ENCODE measurements at places on chromosomes 4 and X.

- DNase-seq: no peak
Observed at GRCh38 chr4:44098973-44099372, 349.6 kb downstream of the KCTD8 start.

DNA sequence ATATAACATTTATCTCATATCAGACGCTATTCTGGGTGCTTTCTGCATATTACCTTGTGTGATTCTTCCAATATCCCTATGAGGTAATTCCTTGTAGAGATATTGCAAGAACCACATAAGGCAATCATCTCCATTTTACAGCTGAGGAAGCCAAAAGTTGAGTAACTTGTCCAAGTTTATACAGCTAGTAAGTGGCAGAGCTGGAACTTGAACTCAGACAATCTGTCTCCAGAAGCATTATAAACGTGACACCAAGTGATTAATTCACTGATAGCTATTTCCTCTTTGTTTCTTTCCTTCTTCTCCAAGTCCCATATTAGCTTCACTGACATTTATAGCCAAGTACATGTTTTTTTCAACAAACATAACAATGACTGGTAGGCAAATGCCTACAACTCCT is 7.3 kb downstream of the EMCN start:
- DNase-seq: no peak

DNA sequence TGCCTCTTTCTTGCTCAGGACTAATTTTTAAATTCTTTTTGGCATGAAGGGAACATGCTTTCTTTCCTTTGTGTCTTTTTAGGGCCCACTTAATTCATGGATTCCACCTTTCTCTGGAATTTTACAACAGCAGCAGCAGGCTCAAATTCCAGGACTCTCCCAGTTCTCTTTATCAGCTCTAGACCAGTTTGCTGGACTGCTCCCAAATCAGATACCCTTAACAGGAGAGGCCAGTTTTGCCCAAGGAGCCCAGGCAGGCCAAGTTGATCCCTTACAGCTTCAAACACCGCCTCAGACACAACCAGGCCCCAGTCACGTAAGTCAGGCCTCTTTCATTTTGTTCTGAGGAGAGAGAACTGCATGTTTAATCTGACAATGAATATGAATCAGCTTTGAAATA is 2.3 kb downstream of the ODAM start:
- DNase-seq: no peak

GRCh38 chrX:41118156-41118555 is 32.9 kb downstream of the USP9X start:
- DNase-seq: no peak

DNA sequence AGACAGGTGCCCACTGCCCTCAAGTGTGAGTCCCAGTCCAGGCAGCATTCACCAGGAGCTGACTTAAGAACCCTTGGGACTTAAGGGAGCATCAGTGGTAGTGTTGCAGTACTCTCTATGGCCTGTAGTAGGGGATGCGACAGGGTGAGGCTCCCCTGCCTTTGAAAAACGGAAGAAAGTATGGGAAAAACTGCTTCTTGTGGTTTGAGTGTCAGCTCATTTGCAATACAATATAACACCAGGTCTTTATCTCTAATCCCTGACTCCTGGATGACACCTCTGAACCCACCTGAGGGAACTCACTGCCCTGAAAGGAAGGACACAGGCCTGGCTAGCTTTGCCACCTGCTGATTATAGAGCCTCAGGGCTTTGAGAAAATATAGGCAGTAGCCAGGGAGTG is 176.0 kb downstream of the SMARCA1 start:
- peak; percentile 39 for DNase-seq

DNA sequence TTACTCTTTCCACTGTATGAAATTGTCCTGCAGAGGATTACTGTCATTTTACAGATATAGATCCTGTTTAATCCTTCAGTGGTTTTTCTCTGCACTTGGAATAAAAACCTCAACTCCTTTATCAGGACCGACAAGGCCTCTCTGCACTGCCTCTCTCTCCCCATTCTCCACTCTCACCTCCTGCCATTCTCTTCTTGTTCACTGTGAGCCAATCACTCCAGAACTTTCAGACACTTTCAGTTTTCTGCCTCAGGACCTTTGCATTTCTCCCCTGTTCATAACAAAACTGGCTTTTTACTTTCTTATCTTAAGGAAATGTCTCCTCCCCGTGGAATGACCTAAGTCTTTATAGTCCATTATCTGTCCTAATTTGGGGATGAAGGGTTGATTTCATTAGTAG is 137.3 kb downstream of the ELOVL6 start:
- DNase-seq: no peak

DNA sequence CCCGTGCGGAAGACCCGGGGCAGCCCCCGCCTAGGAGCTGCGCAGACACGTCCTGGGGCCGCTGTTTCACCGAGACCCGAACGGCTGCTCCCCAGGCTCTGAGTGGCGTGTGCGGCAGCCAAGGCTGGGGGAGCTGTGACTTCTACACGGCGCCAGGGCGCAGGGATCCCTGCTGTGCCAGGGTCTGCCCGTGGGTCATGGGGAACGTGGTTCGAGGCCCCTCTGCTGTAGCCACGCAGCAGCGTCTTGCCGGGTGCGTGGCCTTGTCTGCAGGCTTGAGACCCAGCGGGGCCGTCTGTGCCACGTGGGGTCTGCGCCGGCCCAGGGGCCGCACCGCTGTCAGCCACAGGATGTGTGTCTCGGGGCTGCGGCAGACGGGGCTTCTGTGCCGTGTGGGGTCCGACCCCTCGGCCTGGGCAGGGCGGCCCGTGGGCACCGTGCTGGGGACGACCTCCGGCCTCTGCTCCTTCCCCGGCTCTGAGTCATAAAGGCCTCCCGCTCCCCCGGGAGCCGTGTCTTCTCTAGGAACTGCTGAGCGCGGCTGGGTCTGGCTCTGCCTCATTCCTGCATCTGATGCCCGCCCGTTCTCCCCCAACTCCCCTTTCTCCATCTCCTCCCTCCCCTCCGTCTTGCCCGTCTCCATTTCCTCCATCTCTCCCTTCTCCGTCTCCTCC is 12.7 kb upstream of the GTPBP6 start:
- peak; percentile 72 for DNase-seq

DNA sequence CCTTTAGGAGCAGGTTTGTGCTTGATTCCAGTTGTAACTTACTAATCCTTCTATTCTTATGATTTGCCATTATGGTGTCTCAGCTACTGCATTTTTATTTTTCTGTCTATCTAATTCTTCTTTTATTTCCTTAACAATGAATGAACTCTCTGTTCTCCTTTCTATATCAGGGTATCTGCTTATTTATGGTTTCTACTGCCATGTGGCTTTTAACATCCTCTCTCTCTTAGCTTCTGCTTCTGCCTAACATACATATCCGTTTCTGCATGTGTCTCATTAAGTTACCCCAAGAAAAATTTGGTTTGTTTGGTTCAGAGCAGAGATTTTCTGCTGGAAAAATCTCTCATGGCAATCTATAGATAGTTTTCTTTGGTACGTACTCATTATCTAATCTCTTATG is 614.4 kb downstream of the RPA4 start:
- DNase-seq: no peak

- no peak for DNase-seq
Observed at GRCh38 chr4:82842593-82842992, 44.0 kb upstream of the SCD5 start.

- DNase-seq: no peak
Observed at GRCh38 chr4:115058533-115058932, 54.9 kb downstream of the NDST4 start.

DNA sequence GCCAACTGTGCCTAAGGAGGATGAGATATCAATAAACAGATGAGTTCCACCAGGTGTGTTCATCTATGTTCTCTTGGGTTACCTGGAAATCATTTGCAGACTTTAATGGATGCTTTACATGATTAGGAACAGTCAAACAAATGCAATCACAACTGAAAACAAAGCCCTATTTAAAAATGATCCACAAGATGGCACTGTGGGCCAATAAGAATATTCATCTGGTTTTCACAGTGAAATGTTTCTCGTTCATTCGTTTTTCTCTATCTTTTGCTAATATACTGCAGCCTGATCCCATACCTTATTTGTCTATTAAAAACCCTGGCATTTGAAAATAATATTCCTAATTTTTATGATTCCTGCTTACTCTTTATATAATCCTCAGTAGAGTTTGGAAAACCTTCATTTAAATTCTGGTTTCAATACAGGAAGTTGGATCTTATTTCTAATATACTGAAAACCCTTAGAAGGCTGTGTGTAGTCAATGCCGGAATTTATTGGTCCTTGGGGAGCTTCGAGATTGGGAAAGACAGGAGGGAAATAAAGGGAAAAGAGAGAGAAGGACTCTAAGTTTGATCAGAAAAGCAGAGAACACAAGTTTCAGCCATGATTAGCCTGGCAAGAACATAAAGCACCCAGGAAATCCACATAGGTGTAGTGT is 63.8 kb upstream of the TAPT1 start:
- no peak for DNase-seq

GRCh38 chr4:48831532-48832030 is 693 bp downstream of the OCIAD1 start:
- no peak for DNase-seq

DNA sequence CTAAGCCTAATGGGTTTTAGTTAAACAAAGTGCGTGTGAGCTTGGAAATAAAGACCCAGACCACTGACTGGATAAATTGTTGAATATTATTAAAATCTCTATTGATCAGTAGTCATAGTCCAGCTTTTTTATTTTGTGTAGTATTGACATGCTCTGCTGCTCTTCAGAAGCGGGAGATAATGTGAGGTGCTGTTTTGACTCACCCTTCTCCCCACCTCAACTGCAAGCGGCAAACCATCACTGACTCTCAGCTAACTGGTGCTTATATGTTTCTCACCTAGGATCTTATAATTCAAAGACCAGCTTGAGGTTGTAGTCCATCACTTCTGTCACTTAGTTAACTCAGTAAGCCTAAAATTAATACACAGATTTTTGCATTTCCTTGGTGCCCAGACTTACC is 72.2 kb downstream of the COMMD8 start:
- DNase-seq: no peak

GRCh38 chr4:168900080-168900479 is 110.0 kb downstream of the CBR4 start:
- no peak for DNase-seq

DNA sequence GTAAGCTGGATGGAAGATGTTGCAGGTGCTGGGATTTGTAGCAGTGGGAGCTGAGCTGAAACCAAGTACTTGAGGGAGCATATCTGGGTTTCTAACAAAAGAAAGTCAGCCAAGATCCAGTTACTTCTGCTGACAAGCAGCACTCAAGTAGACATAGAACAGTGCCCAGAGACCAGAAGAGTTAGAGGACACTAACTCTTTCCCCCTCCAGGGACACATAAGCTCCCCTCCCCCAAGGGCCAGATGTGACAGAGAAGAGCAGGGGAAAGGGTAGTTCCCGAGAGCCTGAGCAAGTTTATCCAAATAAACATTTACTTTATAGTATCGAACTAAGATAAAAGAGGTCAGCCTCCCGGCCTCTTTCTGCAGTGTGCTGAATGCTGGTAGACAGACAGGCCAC is 12.2 kb downstream of the TRPC3 start:
- DNase-seq: no peak

GRCh38 chrX:71458866-71459265 is 74.0 kb upstream of the OGT start:
- DNase-seq: no peak

GRCh38 chr4:82988323-82988832 is 22.2 kb downstream of the LIN54 start:
- DNase-seq: no peak

- DNase-seq: no peak
Observed at GRCh38 chrX:46433892-46434291, 111.3 kb downstream of the ZNF674 start.

- DNase-seq: no peak
Observed at GRCh38 chr4:175253184-175253902, 335.2 kb downstream of the ADAM29 start.

- DNase-seq: no peak
Observed at GRCh38 chr4:133581996-133582619, 433.0 kb downstream of the PCDH10 start.
